ENCODE measurements at places on chromosomes 3 and 15.
A peak's percentile ranks its signal among the peaks of the same experiment; 100 is the strongest.

DNA sequence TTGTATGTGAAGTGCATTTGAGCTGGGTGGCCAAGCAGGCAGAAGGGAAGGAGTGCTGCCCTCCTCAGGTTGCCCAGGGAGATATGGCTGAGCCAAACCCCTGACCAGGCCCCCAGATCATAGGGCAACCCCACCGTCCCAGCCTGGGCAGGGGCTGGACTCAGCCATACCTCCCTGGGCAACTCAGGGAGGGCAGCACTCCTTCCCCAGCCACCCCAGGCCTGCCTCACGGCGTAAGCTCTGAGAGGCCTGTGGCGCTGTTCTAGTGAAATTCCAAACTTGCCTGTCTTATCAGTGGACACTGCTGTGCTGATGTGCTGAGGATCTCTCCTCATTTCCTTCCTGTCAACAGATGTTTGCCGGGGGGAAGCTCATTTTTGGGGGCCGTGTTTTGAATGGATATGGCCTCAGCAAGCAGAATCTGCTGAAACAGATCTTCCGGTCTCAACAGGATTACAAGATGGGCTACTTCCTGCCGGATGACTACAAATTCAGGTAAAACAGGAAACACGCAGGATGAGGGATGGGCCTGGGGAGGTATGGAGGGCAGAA, 57.6 kb upstream of the FGD5 start:
- DNase-seq = no peak

DNA sequence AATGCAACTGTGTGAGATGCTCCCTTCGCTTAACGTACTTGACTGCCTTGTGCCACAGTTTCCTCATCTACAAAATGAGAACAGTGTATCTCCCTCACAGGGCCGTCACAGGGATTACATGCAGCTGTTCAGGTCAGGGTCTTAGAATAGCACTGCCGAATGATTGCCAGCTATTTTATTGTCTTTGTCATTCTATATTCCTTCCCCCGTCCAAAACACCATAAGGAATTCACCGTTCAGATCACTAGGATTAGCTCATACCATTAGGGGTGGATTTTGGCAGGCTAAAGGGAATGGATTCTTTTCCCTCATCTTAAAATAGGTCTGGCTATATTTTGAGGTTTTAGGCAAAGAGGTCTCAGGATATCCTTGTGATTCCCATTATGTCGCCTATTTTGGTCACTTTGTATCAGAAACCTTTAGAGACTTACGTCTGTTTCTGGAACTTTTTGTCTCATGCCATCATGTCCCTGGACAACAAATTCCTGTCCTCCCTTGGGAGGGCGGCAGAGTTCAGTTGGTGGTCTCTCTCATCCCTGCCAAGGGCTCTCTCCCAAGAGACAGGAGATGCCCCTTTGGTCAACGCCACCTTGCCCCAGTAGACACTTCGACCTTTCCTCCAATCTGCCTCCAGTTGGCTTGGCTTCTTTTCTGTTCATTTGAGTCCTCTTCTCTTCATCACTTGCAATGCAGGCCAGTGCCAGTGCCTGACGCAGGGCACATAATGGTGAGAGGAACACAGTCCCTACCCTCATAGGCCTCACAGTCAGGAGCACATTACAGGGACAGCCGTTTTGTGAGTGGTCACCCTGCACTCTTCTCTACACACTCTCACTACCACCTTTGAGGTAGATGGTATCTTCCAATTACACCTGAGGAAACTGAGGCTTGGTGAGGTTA, 171.6 kb upstream of the BHLHE40 start:
- DNase-seq = no peak

- no peak for DNase-seq
These were observed 9.9 kb downstream of the GPR15 start for GRCh38 chr3:98541695-98542094.

GRCh38 chr15:36925653-36926426, 174.5 kb downstream of the MEIS2 start:
- no peak for DNase-seq

- DNase-seq = no peak
These were observed 15.2 kb downstream of the TPM1 start for GRCh38 chr15:63057468-63058345.

DNA sequence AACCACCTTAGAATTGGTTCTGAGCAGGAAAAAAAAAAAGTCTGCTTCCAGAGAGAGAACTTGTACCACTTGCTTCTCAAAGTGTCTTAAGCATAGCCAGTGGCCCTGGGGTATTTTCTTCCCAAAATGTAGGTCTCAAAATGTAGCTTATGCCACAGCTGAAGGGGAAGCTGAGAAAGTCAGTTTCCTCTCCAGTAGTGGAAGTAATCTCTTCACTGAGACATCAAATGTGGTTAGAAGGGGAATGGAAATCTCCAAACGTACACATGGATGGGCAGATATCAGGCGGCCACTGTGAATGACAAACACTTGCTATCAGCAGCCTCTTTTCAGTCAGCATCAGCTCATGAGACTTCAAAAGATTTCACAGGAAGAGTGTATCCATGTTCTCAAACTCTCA, 841.2 kb downstream of the TUSC7 start:
- no peak for DNase-seq

GRCh38 chr3:4580346-4581123, 87.4 kb downstream of the ITPR1 start:
- no peak for DNase-seq

DNA sequence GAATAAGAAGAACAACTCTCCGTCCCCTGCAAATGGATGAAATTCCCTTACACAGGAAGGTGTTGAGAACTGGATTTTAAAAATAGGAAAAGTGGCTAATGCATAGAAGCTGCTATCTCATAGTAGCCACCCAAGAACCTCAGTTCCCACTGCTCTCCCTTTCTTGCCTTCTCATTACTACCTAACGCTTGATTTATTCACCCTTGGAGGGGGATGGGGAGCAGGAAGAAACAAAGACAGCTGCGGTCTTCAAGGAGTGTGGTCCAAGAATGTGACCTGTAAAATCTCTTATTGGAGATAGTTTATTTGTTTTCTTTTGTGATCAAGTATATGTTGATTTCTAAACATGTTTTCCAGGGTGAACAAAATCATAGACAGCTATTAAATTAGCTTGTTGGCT, 274.1 kb upstream of the CTNNB1 start:
- no peak for DNase-seq

GRCh38 chr15:72873379-72874233, 90.0 kb upstream of the ADPGK start:
- DNase-seq = no peak

- no peak for DNase-seq
These were observed 60.4 kb upstream of the TNFAIP8L3 start for GRCh38 chr15:51155016-51155580.

DNA sequence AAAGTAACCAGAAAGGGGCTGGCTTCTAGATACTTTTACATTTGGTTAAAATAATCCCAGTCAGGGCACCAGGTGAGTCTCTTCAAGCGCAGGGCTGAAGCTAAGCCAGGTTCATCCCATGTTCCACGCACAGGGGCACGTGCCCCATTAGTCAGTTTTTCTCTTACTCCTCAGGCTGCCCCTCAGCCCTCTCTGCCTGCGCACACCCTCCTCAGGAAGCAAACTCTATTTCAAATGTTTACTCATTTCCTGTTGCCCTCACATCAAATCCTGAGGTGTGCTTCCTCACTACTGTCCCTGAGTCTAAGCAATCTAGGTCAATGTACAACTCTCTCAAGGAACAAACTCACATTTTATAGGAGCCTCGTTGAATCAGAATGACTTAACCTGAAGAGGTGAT, 48.5 kb downstream of the THBS1 start:
- DNase-seq = peak; percentile 45

DNA sequence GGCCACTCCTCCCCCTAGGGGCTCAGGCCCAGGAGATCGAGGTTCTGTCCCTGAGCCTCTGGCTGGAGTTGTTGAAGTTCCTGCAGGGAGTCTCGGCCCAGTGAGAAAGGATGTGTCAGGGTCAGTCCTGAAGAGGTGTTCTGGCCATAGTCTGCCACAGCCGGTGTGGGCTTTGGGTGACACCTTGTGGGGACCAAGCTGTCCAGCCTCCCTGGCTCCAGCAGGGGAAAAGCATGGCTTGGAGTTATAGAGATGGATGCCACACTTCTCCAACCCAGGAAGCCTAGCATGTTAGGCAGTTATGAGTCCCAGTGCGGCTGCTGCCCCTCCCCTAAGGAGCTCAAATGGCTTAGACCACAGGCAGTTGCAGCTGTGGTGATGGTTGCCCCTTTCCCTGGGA, 945.6 kb upstream of the GBE1 start:
- DNase-seq = no peak

DNA sequence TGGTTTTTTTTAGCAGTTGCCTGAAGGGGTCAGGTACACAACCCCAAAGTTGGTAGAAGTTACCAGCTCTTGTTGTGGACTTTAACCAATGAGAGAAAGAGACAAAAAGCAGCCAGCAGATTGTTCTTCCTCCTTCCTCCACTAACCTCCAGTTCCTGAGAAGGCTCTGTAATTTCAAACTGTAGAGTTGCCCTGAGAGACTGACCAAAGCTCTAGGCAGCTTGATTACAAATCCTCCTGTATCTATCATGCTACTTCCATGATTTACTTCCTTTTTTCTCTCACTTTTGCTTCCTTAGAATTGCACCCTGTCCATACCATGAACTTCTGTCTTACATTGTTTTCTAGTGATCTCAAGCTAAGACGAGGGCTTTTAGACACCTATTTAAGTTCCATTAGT, 29.2 kb downstream of the NSUN3 start:
- no peak for DNase-seq

DNA sequence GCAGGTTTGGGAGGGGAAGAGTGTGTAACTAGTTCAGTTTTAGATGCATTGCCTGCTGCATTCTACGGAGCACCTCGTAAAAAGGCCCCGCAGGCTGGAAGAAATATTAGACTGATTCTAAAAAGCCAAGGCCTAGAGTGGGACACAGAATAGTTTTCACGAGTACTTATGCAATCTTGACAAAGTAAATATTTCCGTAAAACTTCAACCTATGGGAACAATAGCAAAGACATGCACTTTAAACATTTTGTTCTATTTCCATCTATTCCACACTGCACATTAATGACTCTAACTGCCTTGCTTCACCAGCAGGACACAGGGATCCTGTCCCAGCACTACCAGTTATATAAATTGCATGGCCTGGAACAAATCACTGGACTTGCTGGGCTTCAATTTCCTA, 260.0 kb downstream of the FOXP1 start:
- DNase-seq = no peak

DNA sequence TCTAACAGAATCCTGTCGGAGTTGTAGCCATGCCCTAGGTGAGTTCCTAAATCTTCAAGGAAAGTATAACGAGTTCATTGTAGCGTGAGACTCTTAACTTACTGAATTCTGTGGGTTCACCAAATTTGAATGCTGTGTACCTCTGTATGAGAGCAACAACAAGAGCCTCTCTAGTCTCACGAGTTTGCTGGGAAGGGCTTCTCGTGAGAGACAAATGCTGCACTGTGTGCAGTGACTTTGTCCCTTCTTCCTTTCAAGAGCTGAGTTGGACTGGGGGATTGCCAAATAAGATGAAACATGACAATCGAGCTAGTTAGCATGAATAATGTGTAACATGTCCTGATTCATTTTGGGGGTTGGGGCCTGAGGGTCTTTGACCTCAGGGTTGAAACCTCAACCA, 32.2 kb downstream of the KAT2B start:
- DNase-seq = no peak

DNA sequence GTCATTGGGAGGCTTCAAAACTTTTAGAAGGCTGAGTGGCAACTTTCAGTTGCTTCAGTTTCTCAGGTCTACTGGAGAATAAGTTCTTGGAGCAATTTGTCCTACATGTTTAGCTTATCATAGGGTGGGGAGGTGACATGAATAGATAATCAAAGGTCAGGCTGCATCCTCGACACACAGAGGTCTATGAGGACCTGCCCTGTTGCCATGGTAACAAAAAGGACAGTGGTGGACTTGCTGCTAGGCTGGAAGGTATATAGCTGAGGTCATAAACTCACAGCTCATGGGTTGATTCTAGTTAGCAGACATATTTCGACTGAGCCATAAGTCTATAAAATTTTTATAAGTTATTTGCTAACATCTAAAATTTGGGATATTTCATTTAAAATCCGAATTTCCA, 267.0 kb downstream of the THRB start:
- DNase-seq = no peak

- no peak for DNase-seq
These were observed 36.3 kb upstream of the SGO1 start for GRCh38 chr3:20222274-20222673.

- DNase-seq = no peak
These were observed 289.3 kb downstream of the EPHB1 start for GRCh38 chr3:135084405-135084804.
